DMS53 (cell line): ENCODE measurements at places on chromosomes 12 and 14.

GRCh38 chr12:21248679-21249078 lies 86.0 kb downstream of the SLCO1A2 start:
- peak; percentile 72 for DNase-seq

DNA sequence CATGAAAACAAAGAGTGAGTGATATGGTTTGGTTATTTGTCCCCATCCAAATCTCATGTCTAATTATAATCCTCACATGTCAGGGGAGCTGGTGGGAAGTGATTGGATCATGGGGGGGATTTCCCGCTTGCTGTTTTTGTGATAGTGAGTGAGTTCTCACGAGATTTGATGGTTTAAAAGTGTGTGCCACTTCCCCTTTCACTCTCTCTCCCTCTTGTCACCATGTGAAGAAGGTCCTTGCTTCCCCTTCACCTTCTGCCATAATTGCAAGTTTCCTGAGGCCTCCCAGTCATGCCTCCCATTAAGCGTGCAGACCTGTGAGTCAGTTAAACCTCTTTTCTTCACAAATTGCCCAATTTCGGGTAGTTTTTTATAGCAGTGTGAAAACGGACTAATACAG lies 2.1 kb upstream of the ATXN7L3B start:
- DNase-seq = no peak

GRCh38 chr14:24282736-24283135 lies 11.3 kb upstream of the RABGGTA start:
- no peak for DNase-seq

- no peak for DNase-seq
Observed at GRCh38 chr12:117063162-117063911, 35.9 kb downstream of the TESC start.

DNA sequence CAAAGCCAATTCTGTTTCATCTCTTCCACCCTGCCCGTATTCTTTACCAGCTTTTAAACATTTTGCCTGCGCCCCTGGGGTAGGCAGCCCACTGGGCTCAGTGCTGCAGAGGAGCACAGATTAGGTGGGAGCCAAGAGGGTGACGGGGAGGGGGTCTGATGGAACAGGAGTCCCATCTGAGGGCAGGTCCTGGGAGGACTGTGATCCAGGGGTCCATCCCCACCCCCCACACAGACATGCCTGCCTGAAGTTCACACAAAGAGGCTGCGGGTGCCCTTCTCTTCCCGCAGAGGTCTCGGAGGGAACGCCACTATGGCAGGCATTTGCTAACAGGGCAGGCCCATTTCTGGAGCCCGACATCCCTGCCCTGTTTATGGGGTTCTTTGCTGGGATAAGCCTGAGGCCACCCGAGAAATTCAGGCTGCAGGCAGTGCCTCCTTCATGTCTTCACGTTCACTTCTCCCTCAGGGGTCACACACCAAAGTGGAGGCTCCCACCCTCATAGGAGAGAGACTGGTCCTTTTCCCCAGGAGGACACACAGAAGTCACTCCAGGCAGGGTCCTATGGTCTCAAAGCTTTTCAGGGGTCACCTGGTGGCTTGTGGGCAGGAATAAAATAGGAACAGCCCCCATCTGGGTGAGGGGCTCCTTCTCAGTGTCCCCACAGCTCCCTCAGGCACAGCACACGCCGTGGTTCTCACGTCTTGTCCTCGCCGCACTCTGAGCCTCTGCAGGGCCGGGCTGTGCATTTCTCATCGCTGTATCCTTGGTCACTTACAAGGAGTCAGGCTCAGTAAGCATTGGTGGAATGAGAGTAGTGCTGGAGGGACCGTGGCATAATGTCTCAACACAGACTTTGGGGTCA lies 12.9 kb downstream of the VASH1 start:
- no peak for DNase-seq

- no peak for DNase-seq
Observed at GRCh38 chr12:43009846-43010240, 420.3 kb upstream of the PRICKLE1 start.

DNA sequence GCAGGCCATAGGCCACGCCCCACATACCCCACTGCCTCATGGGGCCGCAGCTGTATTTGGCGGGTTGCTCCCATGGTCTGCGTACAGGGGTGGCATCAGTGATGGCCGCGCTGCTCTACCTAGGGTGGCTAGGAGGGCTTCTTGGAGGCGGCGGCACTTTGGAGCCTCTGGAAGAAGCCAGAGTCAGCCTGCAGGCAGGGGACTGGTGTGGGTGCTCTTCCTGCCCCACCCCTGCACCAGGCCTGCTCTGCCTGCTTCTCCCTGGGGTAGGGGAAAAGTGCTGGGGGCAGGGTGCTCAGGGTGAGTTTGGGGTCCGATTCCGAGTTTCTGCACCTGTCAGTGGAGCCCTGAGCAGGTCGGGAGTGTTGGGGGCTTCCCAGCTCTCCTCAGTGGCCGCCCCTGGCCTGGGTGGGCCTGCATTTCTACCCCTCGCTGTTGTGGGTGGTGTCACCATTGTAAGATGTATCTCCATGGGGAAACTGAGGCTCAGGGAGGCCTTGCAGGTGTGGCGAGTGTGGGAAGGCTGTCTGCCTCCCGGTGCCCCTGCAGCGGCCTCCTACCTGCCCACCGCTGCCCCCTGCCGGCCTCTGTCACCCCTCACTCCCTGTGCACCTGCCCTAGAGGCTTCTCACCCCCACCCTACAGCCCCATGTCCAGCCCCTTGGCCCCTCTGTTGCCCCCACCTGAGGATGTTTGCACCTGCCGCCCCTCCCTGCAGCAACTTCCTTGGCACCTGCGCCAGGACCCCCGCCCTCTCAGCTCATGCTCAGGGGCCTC lies 5.5 kb downstream of the CEP170B start:
- peak; percentile 31 for DNase-seq

DNA sequence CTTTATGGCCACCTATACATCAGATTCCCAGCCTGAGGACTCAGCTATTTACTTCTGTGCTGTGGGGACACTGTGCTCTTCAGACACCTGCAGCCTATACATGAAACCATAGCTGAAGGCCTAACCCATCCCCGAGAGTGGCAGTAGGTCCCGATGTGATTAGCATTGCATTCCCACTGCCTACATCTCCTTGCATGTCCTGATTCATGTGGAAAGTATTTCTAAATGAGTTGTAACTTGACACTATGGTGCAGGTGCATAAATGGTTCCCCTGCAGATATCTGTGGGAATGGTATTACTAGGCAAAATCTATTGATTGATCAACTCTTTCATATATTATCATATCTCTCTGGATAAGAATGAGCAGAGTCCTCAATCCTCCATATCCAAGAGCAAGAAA lies 433.5 kb downstream of the DAD1 start:
- no peak for DNase-seq

GRCh38 chr12:61251076-61251475 lies 1009.1 kb upstream of the USP15 start:
- DNase-seq = no peak

DNA sequence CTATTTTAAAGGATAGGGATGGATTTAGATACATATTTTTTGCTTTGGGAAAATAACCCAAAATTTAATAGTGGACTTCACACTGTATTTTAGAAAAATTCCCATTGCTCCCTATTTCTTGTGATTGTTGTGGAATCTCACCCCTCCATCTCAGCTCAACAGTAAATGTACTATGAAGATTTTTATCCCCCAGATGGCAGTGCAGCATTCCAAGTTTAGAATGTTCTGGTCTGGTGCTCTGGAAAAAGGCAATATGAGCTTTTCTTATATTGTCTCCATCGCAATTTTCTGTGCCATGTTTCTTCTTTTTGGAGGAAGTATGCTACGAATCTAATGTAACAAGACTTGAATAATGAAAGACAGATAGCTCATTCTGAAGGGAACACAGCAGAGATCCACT lies 471.7 kb upstream of the SYT1 start:
- peak; percentile 56 for DNase-seq

DNA sequence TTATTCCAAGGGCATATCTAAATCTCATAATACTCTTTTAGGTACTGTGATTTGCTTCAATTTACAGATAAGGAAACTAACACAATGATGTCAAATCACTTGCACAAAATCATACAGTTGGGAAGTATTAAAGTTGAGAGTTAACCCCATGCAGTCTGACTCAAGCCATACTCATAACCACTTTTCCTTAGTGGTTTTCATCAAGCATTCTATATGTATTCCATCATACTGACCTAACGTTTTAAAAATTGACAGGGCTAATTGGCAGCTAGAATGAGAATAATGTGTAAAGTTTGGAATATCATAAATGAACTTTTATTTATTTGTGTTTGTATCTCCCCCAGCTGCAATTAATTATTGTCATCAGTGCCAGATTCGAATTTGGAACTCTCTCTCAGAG lies 20.9 kb downstream of the PUS7L start:
- DNase-seq = no peak
